ENCODE measurements at places on chromosomes 5 and 9.

DNA sequence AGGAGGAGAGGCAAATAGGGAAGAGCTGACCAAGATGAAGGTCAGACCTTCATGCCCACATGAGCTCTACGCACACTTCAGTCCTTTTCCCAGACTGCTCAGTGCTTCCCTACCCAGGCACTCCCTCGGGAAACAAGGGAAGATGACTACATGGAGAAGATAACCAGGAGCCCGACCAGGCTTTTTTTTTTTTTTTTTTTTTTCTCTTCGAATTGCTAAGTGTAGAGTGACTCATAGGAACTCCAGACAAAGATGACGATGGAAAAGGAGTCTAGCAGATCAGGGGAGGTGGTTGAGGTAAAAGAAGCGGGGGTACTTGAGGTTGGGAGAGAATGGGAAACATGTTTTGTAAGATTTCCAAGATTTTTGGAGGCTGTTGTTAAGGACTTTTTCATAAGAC, 526.1 kb downstream of the BNC2 start:
- no peak for DNase-seq

DNA sequence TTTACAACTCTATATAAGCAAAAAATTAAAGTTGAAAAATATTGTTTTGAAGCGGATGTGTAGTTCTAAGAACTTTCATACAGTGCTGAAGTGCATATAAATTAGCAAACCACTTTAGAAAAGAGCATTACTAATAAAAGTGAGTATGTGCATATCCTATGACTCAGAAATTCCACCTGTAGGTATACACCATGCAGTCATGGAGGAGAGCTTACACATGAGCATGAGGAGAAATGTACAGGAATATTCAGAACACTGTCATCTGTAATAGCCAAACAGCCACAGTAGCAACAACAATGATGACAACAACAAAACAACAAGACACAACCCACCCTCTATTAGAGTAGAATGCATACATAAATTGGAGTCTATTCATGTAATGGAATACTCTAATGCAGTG, 138.2 kb upstream of the ARRDC3 start:
- DNase-seq, result no peak

- DNase-seq, result no peak
These were observed 90.3 kb downstream of the DIRAS2 start for GRCh38 chr9:90552317-90552716.

- DNase-seq, result no peak
These were observed 67.8 kb downstream of the PCSK5 start for GRCh38 chr9:75958226-75958625.

DNA sequence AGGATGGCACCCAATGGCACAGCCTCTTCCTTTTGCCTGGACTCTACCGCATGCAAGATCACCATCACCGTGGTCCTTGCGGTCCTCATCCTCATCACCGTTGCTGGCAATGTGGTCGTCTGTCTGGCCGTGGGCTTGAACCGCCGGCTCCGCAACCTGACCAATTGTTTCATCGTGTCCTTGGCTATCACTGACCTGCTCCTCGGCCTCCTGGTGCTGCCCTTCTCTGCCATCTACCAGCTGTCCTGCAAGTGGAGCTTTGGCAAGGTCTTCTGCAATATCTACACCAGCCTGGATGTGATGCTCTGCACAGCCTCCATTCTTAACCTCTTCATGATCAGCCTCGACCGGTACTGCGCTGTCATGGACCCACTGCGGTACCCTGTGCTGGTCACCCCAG, 25.4 kb downstream of the HRH2 start:
- no peak for DNase-seq

- no peak for DNase-seq
These were observed 157.8 kb downstream of the ARHGEF28 start for GRCh38 chr5:73783828-73784227.

DNA sequence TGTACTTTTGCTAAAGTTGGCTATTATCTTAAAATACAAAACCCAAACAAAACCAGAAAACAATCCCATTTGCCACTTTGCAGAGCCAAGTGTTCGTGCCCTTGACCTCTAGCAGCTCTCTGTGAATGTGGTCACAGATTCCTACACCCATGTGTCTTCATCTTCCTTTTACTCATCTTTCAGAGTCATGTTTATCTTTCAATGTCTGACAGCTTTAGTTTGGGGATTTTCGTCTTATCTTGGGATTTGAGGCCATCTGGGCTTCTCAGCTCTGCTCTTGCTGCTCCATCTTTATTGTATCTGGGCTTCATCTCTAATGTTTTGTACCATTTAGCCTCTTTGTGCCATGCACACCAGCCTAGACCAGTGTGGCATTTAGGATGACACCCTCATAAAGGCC, 81.0 kb downstream of the DAPK1 start:
- DNase-seq, result no peak

- peak; percentile 17 for DNase-seq
These were observed 76.8 kb downstream of the ZDHHC21 start for GRCh38 chr9:14616188-14616982.

GRCh38 chr5:141618030-141618803, 583 bp downstream of the DIAPH1 start:
- no peak for DNase-seq

DNA sequence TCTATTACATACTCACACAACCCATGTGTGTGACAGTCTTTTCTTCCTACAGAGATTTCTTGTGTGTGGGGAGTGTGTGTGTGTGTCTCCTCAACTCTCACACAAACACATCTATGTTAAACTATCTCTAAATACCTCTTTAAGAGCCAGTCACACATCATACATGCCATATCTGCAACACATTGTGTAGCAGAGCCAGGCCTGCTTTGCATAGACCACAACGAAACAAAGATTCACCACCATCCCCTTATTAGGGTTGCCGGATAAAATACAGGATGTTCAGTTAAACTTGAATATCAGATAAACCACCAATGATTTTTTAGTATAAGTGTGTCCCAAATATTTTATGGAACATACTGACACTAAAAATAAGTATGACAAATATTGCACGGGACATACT, 2.3 kb downstream of the FAM170A start:
- no peak for DNase-seq

GRCh38 chr9:4618700-4619099, 43.4 kb upstream of the PLPP6 start:
- no peak for DNase-seq

- no peak for DNase-seq
These were observed 43.5 kb upstream of the TCF7 start for GRCh38 chr5:134070725-134071613.

DNA sequence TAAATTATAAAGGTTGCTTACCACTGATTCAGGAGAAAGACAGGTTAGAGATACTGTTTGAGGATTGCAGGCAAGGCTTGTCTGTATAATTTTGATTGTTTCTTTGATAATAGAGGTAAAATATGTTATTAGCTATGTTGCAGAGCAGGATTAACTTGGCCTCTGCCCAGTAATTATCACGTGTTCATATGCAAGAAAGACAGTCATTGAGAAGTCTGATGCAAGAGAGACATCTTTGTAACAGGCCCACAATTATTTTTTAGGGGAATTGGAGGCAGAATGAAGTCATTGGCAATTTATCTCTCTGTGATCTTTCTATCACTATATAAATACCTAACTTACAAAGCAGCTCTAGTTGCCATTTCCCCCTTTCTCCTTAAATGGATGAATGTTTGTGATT, 46.0 kb downstream of the SLC44A1 start:
- no peak for DNase-seq

- DNase-seq, result no peak
These were observed 132.9 kb upstream of the CHD1 start for GRCh38 chr5:99061711-99062110.

DNA sequence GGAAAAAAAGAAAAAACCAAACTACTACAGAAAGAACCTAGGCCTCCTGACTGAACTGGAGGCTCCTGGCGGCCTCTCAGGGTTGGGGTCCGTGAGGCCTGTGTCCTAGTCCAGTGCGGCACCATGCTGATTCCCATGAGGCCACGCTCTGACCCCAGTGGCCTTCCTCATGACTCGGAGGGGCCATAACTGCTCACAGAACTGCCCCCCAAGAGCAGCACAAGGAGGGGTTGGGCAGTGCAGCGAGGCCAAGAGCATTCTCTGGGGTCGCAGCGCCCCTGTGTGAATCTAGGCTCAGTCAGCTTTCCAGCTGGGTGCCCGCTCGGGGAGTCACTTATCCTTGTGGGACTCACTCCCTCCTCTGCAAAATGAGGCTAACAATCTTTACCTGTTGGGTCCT, 79.3 kb upstream of the FBXW11 start:
- no peak for DNase-seq

- DNase-seq, result no peak
These were observed 144.6 kb downstream of the CETN3 start for GRCh38 chr5:90264689-90265544.

DNA sequence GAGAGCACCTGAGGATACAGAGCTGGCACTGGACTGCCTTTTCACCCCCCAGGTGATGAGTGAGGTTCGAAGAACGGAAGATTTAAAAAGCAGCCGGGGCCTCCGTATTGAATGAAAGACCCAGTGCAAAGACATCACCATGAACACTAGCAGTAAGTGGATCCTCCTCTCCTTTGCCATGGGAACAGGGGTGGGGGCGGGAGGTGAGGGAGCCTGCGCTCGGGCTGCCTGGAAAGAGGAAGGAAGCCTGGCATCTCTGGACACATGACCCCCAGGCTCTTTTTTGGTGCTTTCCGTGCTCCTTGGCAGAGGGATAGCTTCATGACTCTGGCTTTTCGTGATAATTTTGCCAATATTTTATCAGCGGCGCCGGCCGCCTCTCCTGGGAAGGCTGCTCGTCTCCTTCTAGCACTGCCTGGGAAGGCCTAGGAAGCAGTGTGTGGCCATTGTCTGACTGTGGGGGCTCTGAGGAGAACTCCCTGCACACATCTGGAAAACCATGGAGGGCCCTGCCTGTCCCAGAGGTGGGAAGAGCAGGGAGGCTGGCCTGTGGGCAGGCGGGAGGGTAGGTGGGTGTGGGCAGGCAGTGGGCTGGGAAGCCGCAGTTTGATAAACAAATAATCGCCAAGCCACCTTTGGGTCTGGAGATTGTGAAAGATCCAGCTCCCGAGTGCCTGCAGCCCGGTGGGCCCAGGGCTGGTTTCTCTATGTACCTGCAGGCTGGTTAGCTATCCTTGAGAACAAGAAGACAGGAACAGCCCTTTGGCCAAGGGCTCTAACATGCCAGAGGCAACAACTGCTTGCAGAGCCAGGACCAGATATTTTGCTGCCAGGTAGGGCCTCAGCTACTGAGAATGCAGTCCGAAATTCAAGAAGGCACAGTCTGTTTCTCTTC, 911 bp downstream of the ABLIM3 start:
- no peak for DNase-seq

DNA sequence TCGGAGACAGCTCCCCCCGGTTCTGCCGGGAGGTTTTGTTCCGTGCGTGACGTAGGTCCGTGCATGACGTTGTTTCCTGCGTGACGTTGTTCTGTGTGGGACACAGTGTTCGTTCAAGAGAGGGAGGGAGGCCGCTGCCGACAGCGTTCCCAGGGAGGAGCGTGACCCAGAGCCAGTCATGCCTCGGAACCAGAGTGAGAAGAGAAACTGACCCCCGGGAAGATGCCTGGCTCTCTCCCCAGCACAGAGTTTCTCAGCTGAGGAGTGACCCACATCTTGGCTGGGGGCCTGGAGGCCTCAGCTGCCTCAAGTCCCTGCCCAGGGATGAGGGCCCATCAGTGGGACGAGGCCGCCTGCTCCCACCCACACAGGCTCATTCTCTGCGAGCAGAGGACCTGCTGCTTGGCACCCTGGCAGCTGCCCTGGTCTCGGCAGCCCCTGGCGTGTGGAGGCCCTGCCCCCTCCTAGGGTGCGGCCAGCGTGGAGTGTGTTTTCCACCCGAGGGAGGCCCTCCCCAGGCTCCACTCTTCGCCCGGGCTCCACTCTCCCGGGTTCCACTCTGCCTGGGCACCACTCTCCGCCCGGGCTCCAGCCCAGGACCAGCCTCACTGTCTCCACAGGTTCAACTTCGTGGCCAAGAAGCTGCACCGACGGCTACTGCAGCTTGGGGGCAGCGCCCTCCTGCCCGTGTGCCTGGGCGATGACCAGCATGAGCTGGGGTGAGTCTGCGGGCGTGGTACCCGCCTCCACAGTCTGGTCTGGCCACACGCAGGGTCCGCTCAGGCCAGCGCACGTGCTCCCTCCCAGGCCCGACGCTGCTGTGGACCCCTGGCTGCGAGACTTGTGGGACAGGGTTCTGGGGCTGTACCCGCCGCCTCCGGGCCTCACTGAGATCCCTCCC, 7.9 kb downstream of the NDOR1 start:
- DNase-seq, result no peak

- DNase-seq, result peak; percentile 73
These were observed 127.6 kb downstream of the RFX3 start for GRCh38 chr9:3398232-3398648.

DNA sequence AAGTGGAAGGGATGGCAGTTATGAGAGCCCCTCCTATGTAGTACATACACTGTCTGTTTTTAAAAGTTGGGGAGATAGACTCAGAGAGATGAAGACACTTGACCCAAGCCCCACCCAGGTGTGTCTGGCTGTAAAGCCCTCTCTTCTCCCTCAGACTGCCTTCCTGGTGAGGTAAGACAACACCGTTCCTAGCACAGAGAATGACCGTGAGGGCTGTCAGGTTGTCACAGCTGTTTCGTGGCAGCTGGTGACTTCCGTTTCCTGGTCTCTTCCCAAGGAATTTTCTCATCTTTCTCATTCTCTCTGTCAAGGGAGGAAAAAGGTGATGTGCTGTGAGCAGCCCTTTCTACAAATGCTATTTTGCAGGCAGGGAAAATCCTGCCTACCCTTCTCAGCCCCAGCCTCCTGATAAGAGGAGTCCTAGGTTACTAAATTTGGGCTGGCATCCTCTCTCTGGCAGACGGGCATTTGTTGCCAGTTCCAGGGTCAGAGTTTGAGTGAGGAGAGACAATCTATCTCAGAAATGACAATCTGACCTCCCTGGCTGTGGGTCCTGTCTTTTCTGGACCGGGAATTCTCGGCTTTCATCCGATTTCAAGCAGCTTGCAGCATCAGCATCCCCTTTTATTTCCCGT, 263.5 kb upstream of the PANK3 start:
- DNase-seq, result no peak

GRCh38 chr5:32420506-32420905, 24.0 kb downstream of the ZFR start:
- no peak for DNase-seq

DNA sequence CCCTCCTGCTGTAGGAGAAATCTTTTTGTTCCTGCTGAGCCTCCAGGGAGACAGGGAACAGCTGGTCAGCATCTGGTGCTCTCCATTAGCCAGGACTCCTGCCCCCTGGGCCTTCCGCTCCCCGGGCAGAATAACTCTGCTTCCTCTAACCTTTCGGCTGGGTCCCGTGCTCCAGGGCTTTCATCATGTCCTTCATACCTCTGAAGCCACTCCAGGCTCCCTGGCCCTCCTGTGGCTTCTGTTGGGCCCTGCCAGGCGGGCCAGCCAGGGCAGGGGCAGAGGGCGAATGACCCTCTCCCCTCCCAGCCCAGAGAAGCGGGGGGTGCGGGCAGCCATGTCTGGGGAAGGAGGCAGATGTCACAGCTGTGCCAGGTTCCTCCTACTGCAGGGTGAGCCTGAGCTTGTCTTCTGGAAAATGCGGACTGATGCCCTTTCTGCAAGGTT, 81.7 kb upstream of the LMX1B start:
- no peak for DNase-seq

DNA sequence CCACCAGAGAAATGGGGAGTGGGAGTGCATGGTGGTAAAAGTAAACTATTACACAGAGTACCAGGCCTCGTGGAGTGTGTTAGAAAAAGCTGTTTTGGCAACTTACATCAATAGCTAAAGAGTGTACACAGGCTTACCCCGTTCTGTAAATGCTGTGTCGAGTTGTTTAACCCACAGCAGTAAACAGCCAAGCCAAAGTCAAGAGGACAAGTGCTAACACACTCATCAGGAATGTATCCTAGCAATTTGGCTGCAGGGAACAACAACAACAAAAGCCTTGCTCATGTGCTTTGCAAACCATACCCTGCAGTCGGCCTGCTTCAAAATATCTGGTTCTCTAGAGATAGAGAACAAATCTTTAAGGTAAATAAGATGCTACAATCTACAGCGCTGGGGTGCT, 15.9 kb downstream of the DAP start:
- no peak for DNase-seq

Measured in KG1 (cell line).